ENCODE measurements at places on chromosomes 3 and 15. TPM values are rescaled to one million over a fixed set of nuclear protein-coding genes. Genes with fewer than 3 reads are reported as not detected.

- DNase-seq: no peak
Measured at GRCh38 chr15:99126131-99126588, 21.3 kb downstream of the SYNM start.

GRCh38 chr15:30969724-30970123 is 21.7 kb downstream of the MTMR10 start:
- no peak for DNase-seq

DNA sequence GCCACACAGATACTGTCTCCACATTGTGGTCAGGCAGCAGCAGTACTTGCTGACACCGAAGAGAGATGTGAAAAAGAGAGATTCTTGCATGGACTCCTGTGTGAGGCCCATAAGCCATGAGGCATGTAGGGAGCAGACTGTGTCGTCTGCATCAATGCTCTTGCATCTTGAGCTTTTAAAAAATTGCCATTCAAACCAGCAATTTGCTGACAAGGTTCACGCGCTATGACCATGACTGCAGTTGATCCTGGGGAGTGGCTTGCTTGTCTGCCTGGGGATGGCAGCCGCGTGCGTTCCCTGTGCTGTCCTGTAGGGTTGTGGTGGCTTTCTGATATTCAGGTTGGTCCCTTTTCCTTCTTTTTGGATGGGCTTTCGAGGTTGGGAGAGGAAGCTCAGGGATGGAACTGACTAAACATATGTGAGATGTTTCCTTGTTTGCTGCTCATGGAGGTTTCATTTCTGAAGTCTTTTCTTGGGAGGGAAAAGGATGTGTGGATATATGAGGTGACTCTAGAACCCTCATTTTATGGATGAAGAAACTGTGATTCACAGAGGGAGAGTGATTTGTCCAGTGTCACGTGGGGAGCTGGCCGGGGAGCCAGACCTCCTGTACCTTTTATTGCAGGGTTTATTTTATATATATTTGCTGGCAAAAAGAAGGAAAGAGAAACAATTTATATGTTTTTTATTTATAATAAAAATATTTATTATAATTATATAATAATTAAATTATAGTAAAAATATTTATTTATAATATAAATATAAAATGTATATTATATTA is 48.6 kb downstream of the LPP start:
- no peak for DNase-seq

- no peak for DNase-seq
Measured at GRCh38 chr3:35932995-35933394, 293.7 kb downstream of the ARPP21 start.

Gene SPRED1
- 36.2 TPM for polyA plus RNA-seq

Gene PLA2G4B
- 16.4 TPM for polyA plus RNA-seq

DNA sequence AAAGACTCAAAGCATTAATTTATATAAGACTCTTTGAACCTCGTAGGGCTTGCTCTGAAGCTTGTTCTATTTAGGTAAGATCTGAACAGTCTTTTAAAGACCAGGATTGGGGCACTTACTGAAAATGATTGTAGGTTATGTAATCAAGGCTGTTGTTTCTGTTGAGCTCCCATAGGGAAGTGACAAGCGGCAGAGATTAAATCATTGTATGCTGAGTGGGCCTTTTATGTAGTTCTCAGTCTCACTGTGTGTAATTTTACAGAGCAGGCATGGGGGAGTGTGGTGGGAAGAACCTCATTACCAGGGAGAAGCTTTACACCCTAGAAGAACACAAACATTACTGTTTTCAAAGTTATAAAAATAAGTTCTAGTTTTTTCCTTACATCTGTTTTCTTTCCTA is 160.0 kb upstream of the SNTN start:
- no peak for DNase-seq

Gene GPR160
- polyA plus RNA-seq: 26.2 TPM

Gene CX3CR1
- 4.7 TPM for polyA plus RNA-seq

DNA sequence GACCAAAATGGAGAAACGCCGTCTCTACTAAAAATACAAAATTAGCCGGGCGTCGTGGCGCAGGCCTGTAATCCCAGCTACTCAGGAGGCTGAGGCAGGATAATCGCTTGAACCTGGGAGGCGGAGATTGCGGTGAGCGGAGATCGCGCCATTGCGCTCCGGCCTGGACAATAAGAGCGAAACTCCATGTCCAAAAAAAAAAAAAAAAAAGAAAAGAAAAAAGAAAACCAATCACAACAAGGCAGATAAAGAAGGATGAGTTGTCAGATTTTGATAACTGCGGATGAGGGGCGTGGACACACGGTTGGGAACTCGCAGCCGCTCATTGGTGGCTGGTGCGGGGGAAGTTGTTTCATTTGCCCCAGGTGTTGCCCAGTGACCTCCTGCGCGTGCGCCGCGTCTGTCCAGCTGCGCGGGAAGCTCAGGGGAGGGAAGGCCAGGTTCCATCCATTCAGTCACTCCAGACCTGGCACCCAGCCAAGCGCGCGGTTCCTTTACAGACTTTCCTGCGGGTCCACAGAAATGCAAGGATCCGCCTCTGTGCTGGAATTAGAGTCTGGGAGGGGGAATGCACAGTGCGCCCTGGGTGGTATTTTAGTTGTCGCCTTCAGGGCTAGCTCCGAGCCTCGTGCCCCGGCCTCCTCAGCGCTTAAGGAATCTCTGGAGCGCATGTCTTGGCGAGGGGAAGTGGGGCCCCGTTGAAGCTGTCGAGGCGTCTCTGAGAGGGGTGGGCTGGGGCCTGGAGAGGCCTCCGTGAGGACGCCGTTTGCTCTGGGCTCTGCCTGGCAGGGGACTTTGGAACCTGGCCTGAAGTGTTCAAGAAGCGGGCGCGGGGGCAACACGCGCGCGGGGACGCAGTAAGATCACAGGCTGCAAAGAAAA is 708 bp upstream of the GCHFR start:
- DNase-seq: peak; percentile 78

Gene MED12L
- polyA plus RNA-seq: 2.7 TPM

Gene NMD3
- 59.0 TPM for polyA plus RNA-seq

DNA sequence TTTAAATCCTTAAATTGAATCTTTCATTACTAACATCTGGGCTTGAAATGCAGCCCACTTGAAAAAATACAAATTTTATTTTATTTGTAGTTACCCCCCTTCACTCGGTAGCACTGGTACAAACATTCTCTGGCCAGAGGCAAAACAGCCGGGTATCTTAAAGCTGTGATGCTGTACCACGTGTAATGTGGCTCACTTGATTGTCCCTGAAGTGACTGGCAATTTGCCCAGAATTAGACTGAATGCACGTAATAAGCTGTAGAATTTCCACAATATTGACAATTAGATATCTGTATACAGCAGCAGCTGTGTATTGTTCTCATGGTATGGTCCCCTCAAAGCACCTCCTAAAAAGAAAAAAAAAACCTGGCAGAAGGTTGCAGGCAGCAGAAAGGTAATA is 192.8 kb upstream of the TBC1D5 start:
- peak; percentile 6 for DNase-seq

Gene GABRB3
- 6.0 TPM for polyA plus RNA-seq

DNA sequence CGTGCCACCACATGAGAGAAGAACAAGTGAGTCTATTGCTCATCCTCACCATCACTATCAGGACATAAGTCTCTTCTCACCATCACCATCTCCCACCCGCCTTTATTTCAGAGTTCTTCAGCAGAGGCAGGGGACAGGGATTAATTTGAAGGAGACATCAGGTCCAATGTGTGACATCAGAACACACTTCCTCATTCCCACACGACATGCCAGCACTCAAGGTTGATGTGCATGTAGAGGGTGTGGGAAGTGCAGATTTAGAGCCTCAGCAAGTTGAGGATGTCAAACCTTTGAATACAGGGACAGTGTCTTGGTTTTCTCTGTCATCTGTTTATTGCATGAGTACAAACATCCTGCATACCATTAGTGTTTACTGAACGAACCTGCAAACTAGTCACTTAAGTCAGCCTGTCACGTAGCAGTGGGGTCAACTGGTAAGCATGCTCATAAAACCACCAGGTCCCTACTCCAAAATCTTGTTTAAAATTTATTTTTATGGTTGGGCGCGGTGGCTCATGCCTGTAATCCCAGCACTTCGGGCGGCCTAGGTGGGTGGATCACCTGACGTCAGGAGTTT is 104.4 kb downstream of the MYLK start:
- DNase-seq: no peak

- peak; percentile 11 for DNase-seq
Measured at GRCh38 chr15:87874896-87875711, 381.4 kb downstream of the NTRK3 start.

- DNase-seq: no peak
Measured at GRCh38 chr3:151501923-151502632, 41.2 kb upstream of the IGSF10 start.

Gene APBA2
- 12.6 TPM for polyA plus RNA-seq

DNA sequence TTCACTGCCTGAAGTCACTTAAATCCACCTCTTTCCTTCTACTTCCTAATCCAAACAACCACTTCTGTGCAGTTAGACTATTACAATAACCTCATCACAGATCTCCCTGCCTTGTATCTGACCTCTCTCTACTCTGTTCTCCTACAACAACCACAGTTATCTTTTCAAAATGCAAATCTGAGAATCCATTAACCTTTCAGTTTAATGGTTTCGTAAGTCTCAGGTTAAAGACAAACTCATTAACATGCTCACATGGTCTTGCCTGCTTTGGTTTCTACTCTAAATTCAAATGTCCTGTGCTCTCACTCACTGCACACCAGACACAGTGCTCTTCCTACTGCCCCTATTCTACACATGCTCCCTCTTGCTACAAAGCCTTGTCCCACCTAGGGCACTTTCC is 406.5 kb upstream of the THBS1 start:
- no peak for DNase-seq

All from left kidney (tissue), 8 donors.